ENCODE measurements at places on chromosomes 12 and 14.

DNA sequence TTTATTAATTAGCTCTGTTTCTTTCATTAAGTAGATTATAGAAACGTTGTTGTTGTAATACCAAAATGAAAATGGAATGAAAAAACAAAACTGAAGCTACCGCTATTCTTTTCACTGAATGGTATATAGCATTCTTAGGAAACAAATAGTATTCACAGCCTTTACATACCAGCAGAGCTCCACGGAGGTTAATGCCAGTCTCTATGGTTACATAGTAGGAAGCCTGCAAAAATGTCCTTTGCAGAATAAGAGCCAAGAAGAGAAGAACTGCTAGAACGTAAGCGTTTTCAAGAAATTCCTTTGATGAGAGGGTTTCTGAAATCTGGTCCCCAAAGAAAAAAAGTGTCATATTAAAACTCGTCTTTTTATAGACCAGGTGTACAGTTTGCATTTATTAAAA lies 30.6 kb downstream of the ABCC9 start:
- no peak for DNase-seq

GRCh38 chr12:26319511-26319910 lies 124.1 kb downstream of the SSPN start:
- no peak for DNase-seq

GRCh38 chr12:2796187-2796666 lies 1.5 kb downstream of the FKBP4 start:
- DNase-seq, result no peak

DNA sequence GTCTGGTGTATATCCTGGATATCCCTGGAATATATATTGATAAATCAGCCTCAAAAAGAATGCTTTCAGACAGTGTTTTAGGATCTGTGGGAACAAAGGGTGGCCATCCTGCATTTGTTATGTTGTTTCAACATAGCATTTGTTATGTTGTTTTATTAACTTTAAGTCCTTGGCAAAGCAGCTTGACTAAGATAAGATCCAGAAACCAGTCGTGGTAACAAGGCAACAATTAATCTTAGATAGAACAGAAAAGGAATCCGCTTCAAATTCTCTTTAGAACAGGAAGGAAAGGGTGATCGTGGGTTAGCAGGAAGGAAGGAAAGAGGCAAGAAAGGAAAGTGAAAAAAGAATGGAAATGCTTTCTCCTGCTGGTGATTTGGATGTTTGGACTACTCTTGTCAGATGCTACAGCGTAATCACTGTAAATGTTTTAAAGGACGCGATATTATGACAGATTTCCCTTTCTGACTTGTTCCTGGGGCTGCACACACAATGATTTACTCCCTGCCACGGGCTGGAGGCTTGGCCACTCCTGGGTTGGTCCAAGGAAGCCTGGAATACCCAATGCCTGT lies 443.3 kb downstream of the DPF3 start:
- no peak for DNase-seq

DNA sequence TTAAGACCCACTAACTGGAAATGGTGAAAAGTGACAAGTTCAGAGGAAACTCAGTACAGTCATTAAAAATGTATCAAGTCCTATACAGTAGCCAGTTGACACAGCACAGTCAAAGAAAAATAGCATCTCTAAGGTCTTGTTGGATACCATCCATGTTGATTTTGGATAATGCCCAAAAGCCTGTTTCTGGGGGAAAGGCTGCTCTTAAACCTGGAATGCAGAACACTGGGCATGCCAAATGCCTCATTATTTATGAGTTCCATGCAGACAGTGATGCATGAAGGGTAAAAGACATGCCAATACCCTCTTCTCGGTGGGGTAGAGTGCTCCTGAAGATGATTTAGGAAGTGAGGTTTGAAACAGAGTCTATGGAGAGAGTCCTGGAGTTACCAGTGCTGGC lies 29.6 kb downstream of the KCNK13 start:
- DNase-seq, result no peak

GRCh38 chr14:102500158-102500662 lies 9.4 kb downstream of the ANKRD9 start:
- no peak for DNase-seq

- no peak for DNase-seq
These were observed 342 bp downstream of the DICER1 start for GRCh38 chr14:95157048-95157326.

DNA sequence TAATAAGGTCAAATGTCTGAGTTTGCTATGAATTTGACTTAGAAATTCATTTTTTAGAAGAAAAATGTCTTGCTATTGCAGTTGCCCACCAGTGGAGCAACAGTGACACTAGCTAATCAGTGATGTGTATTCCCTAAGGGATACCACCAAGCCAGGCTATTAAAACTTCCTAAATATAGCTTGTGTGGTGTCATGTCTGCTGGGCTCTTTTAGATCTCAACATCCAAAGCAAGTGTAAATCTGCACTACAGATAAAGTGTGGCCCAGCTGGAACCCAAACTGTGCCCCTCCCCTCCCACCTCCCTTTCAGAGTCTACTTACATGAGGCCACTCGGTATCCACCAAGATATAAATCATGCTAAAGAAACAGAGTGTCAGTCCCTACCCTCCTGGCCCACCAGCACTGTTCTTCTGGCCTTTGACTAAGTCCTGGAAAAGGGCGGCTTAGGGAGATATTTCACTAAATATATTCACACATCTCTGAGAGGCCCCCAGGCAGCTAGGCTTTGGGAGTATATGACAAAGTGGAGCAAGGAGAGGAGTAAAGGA lies 53.8 kb downstream of the SLC35F4 start:
- DNase-seq, result no peak

GRCh38 chr12:100942984-100943749 lies 148.6 kb downstream of the ANO4 start:
- DNase-seq, result no peak

DNA sequence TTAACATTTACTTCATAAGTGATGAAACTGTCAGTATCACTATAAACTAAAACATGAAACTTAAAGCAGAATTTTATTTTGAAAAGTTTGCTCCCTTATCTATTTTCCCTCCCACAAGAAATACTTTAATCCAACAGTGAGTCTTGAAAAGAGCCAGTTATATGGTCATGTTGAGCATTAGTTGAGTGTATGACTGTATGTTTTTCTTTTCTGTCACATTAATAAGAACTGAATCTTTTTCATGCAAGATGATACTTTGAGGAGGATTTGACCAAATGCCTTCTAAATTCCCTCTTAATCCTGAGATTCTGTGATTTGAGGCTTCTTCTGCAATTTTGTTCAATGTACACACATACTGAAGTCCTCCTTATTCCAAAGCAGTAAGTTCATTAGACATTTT lies 33.7 kb upstream of the YARS2 start:
- no peak for DNase-seq

DNA sequence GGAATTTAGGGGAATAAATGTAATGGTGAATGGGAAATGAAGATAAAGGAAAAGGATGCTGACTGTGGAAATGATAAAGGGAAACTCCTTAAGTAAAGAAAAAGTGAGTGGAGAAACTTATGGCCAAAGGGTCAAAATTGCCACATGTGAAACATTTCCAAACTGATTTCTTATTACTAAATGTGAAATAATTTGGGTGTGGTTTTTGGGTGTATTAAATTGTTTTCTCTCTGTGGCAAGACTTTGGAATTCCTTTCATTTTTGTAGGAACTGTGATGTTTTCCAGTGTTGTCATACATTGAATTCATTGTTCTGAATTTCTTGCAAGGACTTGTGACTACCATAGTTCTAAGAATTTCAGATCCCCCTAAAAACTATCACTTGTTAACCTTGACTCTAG lies 1891.5 kb upstream of the SEL1L start:
- no peak for DNase-seq

GRCh38 chr12:13454991-13455777 lies 258.7 kb downstream of the EMP1 start:
- no peak for DNase-seq

GRCh38 chr12:103493199-103493598 lies 2.6 kb downstream of the C12orf42 start:
- no peak for DNase-seq

DNA sequence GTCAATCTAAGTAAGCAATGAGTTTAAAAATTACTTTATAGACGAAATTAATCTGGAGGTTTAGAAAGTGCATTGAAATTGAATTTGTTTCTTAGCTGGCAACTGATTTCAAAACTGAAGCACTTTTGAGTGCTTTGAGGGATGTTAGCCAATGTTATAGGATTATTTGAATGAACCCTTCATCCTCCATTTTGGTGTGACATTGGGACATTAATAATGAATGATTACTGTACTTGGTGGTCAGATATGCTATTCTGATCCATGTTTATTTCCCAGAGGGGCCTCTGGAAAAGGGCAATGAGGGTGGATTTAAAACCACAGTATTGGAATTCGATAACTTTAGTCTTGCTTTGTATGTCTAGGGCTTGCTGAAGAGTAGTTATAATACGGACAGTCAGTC lies 183.2 kb downstream of the AKAP6 start:
- DNase-seq, result no peak

GRCh38 chr14:93219103-93219726 lies 12.2 kb downstream of the UBR7 start:
- DNase-seq, result no peak

DNA sequence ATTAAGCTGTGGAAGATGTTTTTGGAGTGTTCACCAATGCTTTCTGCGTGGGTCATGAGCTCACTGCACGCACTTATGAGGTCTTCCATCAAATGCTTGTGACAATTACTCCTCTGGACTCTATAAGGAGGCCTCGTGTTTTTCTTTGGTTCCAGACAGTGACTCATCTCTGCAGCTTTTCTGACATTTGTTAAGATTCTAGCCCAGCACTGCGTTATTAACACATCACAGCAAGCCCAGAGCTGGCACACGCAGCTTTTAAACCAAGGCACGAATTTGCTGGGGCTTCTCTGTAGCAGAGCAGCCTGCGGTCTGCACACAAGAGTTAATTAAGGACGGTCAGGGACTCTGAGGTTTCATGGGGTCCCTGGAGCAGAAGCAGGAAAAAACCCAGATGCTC lies 16.9 kb downstream of the MEG3 start:
- DNase-seq, result no peak

- no peak for DNase-seq
These were observed 211.8 kb downstream of the BMP4 start for GRCh38 chr14:53744857-53745256.

- no peak for DNase-seq
These were observed 55.4 kb downstream of the ASCL1 start for GRCh38 chr12:103012884-103013283.

- DNase-seq, result no peak
These were observed 73.4 kb downstream of the INSM2 start for GRCh38 chr14:35607380-35607779.

- no peak for DNase-seq
These were observed 34.1 kb upstream of the TUBA1C start for GRCh38 chr12:49230805-49231194.

DNA sequence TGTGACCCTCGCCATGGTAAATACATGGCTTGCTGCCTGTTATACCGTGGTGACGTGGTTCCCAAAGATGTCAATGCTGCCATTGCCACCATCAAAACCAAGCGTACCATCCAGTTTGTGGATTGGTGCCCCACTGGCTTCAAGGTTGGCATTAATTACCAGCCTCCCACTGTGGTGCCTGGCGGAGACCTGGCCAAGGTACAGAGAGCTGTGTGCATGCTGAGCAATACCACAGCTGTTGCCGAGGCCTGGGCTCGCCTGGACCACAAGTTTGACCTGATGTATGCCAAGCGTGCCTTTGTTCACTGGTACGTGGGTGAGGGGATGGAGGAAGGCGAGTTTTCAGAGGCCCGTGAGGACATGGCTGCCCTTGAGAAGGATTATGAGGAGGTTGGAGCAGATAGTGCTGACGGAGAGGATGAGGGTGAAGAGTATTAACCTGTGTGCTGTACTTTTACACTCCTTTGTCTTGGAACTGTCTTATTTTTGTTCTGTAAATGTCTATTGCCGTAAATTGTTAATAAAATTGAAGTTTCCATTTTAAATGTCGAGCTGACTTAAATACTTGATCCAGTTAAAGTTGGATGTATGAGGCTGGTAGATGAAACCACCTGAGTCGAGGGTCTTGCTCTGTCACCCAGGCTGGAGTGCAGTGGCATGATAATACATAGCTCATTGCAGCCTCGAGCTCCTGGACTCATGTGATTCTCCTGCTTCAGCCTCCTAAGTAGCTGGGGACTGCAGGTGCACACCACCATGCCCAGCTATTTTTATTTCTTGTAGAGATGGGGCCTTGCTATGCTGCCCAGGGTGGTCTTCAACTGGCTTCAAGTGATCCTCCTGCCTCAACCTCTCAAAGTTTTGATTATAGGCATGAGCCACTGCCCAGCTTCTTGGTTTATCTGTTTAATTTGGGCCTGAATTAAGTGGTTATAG lies 8.2 kb downstream of the TUBA1C start:
- DNase-seq, result no peak

GRCh38 chr12:58441483-58441882 lies 478.8 kb downstream of the LRIG3 start:
- DNase-seq, result no peak

DNA sequence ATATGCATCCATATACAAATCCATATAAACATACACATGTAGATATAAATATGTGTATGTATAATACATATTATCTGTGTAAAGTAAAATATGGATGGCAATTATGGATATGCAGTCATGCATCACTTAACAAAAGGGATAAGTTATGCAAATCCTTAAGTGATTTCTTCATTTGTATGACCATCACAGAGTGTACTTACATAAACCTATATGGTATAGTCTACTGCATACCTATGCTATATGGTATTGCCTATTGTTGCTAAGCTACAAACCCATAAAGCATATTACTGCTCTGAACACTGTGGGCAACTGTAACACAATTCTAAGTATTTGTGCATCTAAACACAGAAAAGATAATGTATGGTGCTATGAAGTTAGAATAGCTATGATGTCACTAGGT lies 227.2 kb downstream of the SLC6A15 start:
- no peak for DNase-seq

DNA sequence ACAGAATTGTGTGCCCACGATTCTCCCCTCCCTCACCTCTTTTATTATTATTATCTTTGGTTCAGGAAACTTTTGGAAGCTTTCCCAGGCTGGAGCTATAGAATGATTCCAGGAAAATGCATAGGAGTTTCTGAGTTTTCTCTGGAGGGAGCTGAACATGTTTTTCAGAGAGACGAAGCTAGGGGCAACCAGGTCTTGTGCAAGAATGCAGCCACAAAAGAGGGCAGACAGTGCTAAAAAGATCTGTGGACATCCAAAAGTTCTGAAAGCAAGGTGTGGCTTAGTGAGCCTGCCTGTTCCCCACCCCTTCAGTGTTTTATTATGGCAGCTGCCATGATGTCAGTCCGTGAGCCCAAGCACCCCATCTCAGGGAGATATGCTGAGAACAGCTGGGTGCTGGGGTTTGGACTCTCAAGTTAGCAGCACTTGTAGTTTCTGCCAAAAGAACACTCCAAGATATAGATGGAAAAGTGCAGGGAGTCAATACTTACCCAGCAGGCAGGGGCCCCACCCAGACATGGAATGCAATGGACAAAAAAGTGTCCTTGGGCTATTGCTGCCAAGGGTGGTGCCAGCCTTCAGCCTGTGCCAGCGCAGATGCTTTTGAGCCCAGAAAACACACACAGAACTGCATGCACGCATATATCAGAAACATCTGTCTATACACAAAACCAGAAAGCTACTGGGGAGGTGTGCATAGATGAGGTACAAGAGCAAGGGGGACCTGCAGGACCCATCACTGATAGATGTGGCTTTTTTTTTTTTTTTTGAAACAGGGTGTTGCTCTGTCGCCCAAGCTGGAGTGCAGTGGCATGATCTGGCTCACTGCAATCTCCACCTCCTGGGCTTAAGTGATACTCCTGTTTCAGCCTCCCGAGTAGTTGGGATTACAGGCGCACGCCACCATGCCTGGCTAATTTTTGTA lies 17.0 kb upstream of the IRF2BPL start:
- DNase-seq, result no peak

Data from stimulated activated CD8-positive, alpha-beta memory T cell treated with anti-CD3 and anti-CD28 coated beads, Interleukin-4, amount 100 ng/mL, for 4 hours (primary cell).